ENCODE measurements at places on chromosomes 7 and 10. TPM values are rescaled to one million over a fixed set of nuclear protein-coding genes. Genes with fewer than 3 reads are reported as not detected.

GRCh38 chr7:112252141-112252540, 45.6 kb downstream of the ZNF277 start:
- no peak for DNase-seq

DNA sequence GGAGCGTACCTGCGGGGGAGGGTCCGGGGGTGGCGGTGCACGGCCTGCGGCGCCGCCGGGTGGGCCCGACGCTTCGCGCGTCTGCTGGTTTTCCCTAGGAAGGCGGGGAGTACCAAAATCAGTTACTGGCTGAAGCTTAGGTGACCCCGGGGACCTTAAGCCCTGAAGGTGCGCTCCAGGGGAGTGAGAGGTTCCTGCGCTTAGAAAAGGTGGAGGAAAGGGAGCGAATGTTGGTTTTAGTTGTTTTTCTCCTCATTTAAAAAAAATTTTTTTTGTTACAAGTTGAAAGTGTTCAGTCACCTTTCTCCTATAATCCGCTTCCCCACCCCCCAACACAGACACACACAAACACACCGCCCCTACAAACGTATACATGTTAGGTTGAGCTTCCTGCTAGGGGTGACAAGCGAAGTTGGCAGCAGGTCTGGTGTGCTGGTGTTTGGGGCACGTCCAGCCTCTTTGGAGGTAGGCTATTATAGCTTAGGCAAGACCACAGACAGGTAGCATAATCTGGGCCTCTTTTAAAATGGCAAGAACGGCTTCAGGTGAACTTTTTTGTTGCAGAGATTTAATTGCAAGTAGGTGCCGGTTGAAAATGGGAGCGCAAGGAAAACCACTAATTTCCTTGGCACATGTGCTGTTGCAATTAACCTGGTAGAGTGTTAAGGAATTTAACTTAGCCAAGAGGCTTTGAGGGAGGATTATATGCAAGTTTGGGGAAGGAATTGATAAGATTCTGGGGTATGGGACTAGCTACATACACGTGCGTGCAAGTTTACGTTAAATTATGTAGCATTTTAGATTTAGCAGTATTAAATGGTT, 945 bp downstream of the ADD3 start:
- DNase-seq, result no peak

- no peak for DNase-seq
Observed at GRCh38 chr7:21579341-21580072, 36.7 kb downstream of the DNAH11 start.

DNA sequence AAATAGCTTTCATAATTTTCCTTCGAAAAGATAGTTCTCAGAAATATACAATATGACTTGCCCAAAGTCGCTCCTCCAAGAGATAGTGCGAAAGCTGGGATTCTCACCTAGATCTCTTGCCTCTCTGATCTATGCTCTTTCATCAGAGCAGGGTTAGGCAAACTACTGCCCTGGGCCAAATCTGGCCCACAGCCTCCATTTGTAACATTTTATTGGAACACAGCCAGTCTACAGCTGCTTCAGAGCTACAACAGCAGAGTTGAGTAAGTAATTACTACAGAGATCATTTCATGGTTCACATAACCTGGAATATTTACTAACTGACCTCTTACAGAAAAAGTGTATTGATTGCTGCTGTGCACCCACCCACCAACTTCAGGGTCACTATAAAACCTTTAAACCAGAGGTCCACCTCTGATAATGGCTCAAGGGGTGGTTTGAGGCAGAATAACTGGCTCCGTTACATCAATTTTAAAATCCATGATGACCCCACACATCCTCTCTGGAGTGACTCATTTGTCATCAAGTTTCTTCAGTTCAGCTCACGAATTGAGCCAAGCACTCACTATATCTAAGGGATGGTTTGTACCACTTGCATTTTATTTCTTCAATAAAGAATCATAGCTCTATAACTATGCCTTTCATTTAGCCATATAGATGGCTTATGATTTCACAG, 1019.0 kb downstream of the XPNPEP1 start:
- no peak for DNase-seq

DNA sequence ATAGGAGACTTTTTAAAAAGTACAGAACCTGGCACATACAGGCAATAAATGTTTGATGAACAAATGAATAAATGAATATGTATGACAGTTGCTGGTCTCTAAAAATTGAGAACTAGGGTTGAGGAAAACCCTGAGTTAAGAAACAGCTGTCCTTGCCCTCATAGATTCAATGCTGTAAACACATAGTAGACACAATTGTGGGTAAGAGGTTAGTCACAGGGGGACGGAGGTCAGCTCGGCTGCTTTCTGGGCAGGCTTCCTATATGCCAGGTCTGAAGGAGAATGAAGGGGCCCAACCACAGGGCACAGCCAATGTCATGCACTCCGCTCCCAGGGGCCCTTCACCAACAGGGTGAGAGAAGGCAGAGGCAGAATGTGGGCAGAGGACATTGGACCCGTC, 143.3 kb upstream of the RSU1 start:
- DNase-seq, result no peak

NPY4R2 gene
- not detected for polyA plus RNA-seq

DNA sequence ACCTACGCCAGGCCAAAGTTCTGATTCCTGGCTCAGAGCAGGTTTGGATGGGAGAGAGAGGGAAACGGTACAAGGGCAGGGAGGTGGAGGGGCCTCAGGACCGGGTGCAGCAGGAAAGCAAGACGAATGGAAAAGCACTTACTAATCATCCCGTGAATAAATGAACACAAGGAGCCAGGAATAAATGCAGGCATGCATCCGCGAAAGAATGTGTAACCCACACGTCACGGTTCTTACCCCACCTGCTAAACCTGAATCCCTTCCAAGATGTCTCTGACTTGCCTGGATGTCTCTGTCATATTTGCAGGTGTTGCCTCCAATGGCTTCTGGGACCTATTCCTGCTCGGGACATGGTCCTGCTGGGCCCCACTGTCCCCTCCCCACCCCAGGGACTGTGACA, 335.2 kb upstream of the RNF32 start:
- no peak for DNase-seq

WAPL gene
- polyA plus RNA-seq, result 26.6 TPM

GRCh38 chr7:98619450-98620321, 2.6 kb downstream of the NPTX2 start:
- DNase-seq, result no peak

DNA sequence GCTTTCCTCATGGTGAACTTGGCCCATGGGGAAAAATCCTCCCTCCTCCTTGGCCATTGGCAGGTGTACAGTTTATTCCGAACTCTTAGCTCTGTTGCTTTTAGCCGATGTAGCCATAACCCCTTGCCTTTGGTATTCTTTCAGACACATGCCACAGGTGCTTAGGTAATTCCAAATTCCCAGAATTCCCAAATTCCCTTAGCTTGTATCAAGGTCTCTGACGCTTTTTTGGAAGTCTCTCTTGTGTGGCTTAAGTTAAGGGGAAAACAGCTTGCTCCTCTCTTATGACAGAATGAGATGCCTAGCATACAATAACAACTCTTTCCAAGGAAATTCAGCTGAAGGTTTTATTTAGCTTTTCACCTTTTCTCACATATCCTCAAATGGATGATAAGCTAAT, 68.0 kb downstream of the SUGCT start:
- DNase-seq, result no peak

CPVL gene
- 33.8 TPM for polyA plus RNA-seq

GRM8 gene
- polyA plus RNA-seq, result 0.11 TPM

CLCN1 gene
- 2.6 TPM for polyA plus RNA-seq

SPDYE3 gene
- 5.7 TPM for polyA plus RNA-seq

Measured in forelimb muscle (tissue), 1 donor.